ENCODE measurements at places on chromosomes 6 and 20.

DNA sequence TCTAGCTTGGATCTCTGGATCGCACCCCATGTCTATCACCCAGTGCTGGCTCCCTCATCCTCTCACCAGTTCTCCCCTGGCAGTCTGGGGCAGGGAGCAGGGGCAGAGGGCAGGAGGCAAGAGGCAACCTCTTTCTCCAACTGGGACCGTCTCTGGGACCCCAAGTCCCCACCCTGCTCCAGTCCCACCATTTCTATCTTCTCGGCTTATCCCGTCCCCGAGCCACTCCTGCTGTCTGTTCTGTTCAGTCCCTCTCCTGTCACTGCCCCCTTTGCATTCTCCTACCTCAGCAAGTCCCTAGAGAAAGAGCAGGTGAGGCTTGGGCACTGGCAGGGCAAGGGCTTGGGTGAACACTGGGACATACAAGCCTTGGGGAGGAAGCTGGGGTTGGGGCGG is 625 bp upstream of the TNXB start:
- no peak for DNase-seq

DNA sequence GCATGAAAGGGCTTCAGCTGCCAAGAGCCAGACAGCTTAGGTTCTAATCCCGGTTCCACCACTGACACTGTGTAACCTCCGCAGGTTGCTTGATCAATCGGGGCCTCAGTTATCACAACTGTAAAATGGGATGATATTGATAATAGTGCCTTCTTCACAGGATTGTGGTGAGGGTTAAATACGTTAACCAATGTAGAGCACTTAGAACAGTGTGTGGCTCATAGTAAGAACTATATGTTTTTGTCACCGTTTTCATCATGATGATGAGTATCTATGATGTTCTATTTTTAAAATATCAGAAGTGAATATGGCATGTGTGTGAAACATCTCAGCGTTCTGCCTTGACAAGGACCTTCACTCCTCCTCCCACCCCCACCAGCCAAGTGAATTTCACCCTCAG is 10.3 kb upstream of the MAPK13 start:
- no peak for DNase-seq

DNA sequence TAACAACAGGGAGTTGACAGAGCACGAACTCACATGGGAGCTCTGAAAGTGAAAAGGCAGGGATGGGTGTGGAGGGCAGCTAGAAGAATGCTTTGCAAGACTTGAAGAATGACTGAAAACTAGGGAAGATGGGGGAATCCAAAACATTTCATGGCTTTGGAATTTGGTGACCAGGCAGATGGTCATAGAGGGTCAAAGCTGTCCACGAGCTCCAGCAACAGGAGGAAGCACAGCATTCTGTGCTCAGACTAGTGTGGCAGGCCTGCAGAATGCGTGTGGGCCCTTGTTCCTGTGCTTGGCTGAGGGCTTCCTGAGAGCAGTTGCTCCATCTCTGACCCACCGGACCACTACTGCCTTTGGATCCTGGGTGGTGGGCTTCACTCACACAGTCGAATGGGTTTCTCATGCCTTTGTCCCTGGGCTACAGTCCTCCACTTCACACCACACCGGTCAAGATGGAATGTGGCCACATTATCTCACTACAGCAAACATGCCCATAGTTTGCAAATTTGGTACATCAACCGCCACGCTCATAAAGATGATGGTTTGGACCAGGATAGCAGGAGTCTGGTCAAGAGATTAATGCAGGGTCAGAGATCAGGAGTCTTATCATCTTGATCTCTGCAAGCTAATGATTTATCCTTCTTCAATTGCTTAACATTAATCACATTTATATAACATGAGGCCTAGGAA is 100.7 kb downstream of the SGK1 start:
- no peak for DNase-seq

DNA sequence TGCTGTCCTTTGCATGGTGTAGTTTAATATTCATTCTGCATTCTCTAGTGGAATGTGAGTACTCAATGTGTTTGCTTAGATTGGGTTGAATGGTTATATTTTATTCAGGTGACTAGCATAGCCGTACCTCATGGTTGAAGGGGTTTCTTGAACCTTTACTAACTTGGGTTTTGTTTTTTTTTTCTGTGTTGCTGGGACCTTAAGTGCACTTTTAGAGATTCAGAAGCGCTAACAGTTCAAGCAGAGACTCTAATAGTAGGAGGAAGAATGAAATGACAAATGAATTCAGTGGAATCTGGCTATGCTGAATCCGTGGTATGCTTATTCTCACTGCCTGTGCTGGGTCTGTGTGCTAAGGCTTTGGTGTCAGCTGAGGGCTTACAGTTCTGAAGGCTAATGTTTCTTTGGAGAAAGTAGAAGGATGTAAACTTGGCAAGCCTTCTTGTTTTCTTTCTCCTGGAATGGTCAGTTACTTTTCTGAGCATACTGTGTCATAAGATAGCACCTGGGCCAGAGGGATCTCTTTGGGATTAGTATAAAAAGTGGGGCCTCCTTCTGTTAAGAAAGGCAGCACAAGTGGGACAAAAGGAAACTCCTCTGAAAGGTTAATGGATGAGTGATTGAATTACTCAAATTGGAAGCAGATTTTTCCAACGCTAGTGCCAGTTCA is 28.7 kb downstream of the RNF144B start:
- no peak for DNase-seq

Data from stimulated activated CD8-positive, alpha-beta memory T cell treated with anti-CD3 and anti-CD28 coated beads, Interleukin-15, amount 100 ng/mL, for 1 hour (primary cell).